Osteoblast (primary cell): ENCODE measurements at places on chromosomes 13 and 19. TPM values are rescaled to one million over a fixed set of nuclear protein-coding genes. Genes with fewer than 3 reads are reported as not detected.

SIGLEC10 gene
- not detected in 2 replicates for total RNA-seq

DNA sequence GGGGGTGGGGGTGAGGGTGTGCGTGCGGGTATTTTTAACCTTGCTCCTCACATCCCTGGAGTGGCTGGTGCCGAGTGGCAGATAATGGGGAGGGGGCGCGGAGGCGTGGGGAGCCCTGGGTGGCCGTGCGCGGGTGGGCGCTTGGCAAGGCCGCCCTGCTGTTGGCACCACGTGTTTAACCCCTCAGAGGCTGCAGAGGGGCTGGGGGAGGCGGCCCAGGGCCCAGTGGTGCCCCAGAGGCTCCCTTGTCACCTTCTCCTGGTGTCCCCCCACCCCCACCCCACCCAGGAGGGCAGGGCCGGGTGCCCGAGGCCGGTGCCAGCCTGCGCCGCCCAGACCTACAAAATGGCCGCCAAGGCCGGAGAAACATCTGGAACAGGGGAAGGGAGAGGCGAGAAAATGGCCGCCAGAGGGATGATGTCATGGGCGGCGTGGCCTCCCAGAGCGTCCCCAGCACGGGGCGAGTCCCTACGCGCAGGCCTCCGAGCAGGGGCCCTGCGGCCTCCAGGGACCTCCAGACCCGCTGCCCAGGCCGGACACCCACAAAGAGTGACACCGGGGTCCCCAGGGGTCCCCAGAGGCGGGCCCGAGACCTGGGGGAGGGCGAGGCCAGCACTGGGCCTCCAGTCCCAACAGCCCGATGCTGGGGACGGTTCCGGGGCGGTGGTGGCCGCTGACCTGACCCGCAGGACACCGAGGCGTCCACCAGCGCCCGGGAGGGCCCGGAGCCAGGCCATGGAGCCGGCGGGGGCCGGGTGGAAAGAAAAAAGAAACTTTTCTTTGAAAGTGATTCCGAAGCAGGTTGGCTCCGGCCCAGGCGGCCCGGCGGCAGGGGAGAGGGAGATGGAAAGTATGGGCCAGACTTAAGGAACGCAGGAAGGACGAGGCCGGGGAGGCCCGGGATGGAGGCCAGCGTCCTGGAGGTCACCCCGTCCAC lies 38.2 kb downstream of the NFIC start:
- peak; percentile 99 for DNase-seq

CRLF1 gene
- total RNA-seq, result 6.9 and 15.9 TPM in 2 replicates

KCNN1 gene
- under 0.01 TPM in 1 of 2 replicates, not detected in the other for total RNA-seq

- no peak for DNase-seq
These were observed 35.4 kb downstream of the WDFY2 start for GRCh38 chr13:51619614-51620013.

DNA sequence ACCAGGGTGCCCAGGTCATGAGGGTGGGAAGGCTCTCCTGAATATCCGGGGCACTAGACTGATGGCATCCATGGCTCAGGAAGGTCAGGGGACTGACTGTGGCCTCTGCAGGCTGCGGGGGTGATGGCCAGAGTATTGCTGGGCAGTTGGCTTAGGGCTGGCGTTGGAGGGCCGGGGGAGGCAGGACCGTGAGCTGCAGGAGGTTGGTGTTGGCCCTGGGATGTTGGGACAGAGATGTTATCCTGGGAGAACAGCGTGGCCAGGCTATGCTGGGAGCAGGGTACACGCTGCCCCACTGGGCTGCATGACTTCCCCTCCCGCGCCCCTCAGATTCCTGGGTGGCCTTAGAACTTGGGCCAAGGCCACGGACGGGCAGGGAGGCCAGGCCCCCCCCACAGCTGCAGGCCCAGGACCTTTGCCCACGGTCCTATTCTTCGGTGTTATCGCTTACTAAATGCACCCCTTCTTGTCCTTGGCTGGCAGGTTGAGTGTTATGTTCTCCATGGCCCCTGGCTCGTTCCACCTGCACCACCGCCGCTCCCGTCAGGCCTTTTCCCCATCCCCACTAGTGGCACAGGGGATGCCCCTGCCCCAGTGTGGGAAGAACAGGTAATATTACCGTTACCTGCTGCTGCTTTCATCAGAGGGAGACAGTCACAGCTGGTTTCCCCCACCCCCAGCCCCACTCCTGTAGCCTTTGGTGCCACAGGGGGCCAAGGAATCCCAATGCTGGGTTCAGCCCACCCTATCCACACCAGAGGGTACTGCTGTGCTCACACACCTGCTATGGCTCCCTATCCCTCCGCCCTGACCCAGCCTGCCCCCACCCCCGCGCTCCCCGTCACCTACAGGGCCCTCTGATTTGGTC lies 3.2 kb upstream of the ISYNA1 start:
- peak; percentile 86 for DNase-seq

DNA sequence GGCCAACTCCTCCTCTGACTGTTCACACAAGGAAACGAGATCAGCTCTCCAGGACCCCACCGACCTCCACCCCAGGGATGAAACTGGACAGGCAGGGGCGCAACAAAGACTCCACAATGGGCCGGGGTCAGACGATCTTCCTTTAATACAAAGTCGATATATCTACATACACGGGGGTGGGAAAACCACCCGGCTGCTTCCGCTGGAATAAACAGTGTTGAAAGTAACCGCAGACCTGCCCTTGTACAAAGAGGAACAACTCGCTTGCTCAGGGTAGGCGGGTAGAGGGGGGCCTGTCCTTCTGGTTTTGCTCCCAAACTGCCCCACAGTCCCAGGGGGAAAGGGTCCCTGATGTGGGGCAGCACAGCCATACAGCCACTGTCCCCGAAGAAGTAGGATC lies 135.2 kb downstream of the PTPRS start:
- peak; percentile 67 for DNase-seq

GRCh38 chr13:28526876-28527275 lies 31.9 kb upstream of the FLT1 start:
- no peak for DNase-seq

DNA sequence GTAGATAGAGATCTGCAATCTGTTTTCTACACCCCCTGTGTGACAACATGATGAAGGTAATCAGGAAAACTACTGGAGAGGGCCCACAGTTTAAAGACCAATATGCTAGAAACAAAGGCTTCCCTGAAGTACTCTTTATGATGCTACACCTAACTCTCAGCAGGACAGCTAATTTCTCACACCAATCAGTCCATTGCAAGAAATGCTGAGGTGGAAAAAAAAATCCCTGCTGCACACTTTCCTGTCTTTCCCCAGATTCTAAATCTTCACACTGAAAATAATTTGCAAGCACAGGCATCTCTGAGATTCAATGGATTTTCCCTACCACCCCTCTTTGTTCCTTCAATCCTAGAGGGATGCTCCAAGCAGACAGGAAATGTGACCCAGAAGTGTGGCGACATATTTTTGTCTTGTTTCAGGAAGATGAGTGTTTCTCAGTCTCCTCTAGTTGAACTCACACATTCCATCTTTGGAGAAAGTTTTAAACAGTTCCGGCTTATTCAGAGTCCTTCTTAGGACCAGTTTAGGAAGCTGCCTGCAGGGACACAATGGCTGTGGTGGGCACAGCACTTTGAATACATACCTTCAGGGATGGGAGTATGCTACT lies 671.6 kb downstream of the DIAPH3 start:
- DNase-seq, result no peak

ZNF610 gene
- total RNA-seq, result 2.9 and 3.3 TPM in 2 replicates
